ENCODE measurements at places on chromosomes 13 and 19.

GRCh38 chr13:31048521-31048920, 113.2 kb downstream of the HSPH1 start:
- no peak for DNase-seq

DNA sequence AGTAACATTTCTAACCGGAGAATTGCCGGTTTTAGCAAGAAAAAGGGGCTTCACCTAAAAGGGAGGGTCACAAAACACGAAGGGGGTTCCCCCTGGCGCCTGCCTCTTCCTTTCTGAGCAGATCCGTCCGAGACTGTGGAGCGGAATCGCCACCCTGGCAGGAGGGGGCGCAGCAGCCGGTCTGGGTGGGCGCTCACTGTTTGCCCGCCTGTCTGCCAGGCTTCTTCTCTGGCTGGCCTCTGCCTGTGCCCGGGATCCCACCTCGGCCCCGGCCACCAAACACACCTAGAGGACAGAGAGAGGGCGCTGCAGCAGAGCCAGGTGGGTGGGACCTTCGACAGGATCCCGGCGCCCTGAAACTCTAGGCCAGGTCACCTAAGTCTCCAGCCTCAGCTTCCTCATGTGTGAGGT, 15.6 kb downstream of the LSM4 start:
- no peak for DNase-seq

GRCh38 chr19:22422211-22422610, at the start of gene ZNF98:
Gene ZNF98 (minus strand): TSS chr19:22422346. CDS start chr19:22422224, 122 bp downstream.
- DNase-seq, result no peak

- DNase-seq, result no peak
Observed at GRCh38 chr13:20197361-20197834, 4.7 kb upstream of the GJB2 start.

DNA sequence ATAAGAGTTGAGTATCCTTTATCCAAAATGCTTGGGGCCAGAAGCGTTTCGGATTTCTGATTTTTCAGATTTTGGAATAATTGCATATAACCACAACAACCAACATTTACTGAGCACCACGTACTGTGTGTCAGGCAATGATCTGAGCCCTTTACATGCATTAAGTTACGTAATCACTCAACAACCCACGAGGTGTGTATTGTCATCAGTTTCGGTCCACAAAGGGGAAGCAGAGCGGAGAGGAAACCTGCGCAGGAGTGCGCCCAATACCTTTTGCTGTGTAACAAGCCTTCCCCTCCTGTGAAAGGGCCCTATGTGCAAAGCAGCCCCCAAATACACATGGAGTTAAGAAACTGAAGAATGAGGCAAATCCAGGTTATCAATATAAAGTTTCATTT, 20.7 kb upstream of the NLRP12 start:
- no peak for DNase-seq

GRCh38 chr19:44164673-44165512, at the start of gene ZNF226:
Gene ZNF226 (plus strand): TSS chr19:44165100. CDS start chr19:44170081, 4,981 bp downstream.
- DNase-seq, result peak; percentile 72
